ENCODE measurements at places on chromosomes 3 and 15. TPM values are rescaled to one million over a fixed set of nuclear protein-coding genes. Genes with fewer than 3 reads are reported as not detected.

GOLGA6L4 gene
- 5.0 TPM for total RNA-seq

DNA sequence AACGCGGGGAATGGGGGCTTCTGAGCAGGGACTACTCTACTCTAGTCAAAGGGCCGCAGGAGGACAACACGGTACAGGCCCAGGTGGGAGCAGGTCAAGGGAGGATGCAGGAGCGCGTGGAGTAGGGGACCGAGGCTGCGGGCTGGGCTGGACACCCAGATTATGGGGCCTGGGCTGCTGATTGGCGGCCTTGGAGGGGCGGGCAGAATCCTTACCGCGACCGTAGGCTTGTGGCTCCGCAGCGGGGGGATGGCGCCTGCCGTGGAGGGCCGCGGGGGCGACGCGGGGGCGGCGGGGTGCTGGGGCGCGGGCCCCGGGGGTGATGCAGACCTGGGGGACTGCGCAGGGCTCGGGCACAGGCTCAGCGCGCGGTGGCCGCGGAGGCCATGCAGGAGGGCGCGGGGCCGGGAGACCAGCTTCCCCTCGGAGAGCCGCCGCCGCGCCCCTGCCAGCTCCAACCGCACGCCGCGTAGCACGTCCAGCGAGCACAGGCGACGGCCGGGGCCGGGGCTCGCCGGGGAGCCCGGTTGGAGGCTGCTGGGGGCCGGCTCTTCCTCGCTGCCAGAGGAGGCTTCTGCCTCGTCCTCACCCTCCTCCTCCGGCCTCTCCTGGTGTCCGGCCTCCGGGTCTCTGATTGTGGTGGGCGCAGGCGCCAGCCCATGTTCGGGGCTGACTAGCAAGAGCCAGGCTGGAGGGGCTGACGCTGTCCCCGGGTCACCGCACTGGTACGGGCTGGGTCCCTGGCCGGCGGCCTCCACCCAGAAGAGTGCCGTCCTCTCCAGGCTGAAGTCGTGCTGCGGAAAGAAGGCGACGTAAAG is 12.9 kb downstream of the UBAP1L start:
- DNase-seq: no peak
- H3K36me3 ChIP-seq: peaks cover 38% of the 10 kb centered on the region
- H3K27me3 ChIP-seq: no peaks in the 10 kb centered on the region
- H3K27ac ChIP-seq: no peak overlapping the region
- H3K4me1 ChIP-seq: no peaks in the 10 kb centered on the region

DNA sequence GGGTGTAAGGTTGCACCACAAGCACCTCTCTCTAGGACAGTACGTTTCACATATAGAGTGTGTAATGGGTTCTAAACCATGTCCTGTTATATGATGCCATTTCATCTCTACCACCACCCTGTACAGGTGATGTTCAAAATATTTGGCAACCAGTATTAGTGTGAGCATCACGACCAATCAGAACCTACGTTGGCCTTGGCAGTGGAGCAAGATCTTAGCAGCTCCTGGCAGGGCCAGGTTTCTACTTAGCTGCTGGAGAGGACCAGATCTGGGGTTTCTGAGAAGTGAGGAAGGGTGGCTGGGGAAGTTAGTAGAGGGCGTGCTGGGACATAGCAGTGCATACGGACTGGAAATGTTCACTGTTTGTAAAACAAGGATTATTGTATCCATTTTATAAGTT is 23.1 kb upstream of the MITF start:
- H3K27me3 ChIP-seq: no peaks in the 10 kb centered on the region
- no peak overlapping the region for H3K4me3 ChIP-seq
- no peaks in the 10 kb centered on the region for H3K36me3 ChIP-seq
- no peak overlapping the region for H3K27ac ChIP-seq
- no peak for DNase-seq

DNA sequence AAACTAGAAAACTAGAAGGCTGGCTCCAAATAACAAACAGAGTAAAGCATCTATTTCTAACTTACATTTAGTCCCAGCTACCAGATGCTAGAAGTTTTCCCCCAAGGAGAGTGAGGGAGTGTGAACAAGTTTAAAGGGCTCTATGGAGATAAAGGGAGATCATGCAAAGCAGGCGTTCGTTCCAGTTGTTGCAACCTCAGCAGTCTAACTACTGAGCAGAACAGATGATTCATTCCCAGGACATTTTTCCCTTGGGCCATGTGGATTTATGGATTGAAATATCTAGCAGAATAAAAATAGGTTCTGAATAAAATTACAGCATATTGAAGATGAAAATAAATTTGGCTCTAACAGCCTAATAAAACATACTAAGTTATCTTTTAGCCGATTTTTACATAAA is 154.8 kb upstream of the TTC14 start:
- H3K27ac ChIP-seq: no peak overlapping the region
- H3K36me3 ChIP-seq: no peaks in the 10 kb centered on the region
- H3K4me1 ChIP-seq: no peaks in the 10 kb centered on the region
- no peak for DNase-seq
- H3K4me3 ChIP-seq: no peak overlapping the region
- no peaks in the 10 kb centered on the region for H3K27me3 ChIP-seq

GASK1A gene
- total RNA-seq: 3.6 TPM

ZIC1 gene
- total RNA-seq: not detected

GRCh38 chr3:24323272-24323671 is 171.4 kb downstream of the THRB start:
- H3K27ac ChIP-seq: no peak overlapping the region
- no peaks in the 10 kb centered on the region for H3K36me3 ChIP-seq
- no peak overlapping the region for H3K4me3 ChIP-seq
- no peaks in the 10 kb centered on the region for H3K27me3 ChIP-seq
- no peaks in the 10 kb centered on the region for H3K4me1 ChIP-seq
- DNase-seq: no peak

DNA sequence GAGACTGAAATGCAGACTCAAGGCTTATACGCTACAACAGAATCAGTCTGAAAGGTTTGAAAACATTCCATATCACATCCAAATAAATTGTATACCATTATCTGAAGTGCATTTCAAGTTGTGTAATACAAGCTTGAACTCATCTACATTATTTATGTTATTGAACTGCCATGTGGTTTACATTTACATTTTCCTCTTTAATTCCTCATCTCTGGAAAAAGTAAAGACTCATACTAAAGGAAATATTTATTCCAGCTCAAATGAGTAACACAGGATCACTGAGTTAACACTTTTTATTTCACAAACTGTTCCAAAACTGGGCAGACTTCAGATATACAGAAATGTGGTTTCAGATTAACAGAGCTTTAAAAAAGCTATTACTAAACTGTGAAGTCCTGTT is 282.5 kb downstream of the ULK4 start:
- no peaks in the 10 kb centered on the region for H3K27me3 ChIP-seq
- no peak overlapping the region for H3K4me3 ChIP-seq
- no peak for DNase-seq
- H3K36me3 ChIP-seq: no peaks in the 10 kb centered on the region

- no peak overlapping the region for H3K4me3 ChIP-seq
- no peaks in the 10 kb centered on the region for H3K36me3 ChIP-seq
- DNase-seq: peak; percentile 68
- no peak overlapping the region for H3K27ac ChIP-seq
- no peaks in the 10 kb centered on the region for H3K27me3 ChIP-seq
- H3K4me1 ChIP-seq: peaks cover 10% of the 10 kb centered on the region
Observed at GRCh38 chr3:194148383-194148782, 12.4 kb downstream of the HES1 start.

- no peak overlapping the region for H3K27ac ChIP-seq
- no peaks in the 10 kb centered on the region for H3K27me3 ChIP-seq
Observed at GRCh38 chr3:33131331-33132018, 17.7 kb downstream of the CRTAP start.

SOX14 gene
- total RNA-seq: not detected

DNA sequence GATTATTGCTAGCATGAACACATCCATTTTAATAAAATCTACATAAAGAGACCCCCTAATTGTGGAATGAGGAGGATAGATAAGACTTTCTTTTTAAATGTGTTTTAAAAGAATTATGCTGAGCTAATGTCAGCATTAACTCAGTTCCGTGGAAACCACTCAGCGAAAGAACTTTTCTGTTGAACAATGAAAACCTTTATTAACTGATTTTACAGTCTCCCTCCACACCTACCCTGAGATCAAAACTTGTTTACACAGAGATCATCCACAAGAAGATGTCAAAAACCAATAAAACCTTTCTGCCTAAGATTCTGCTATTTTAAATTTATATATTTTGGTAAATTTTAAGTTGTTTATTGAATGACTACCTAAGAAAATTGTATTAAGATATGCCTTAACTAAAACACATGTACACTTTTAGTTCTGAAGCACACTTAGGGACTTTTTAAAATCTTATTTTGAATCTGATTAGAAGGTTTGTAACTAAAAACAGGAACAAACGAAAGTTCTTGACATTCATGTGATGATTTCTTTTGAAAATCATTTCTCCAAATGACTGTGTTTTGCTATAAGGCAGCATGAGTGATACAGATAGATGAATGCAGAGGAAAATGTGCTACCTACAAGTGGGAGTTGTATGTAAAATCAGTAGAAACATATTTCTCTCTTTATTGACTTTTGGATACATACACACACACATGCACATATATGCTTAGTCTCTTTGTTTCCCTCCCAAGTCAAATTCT is 369.0 kb downstream of the UNC13C start:
- H3K27ac ChIP-seq: no peak overlapping the region
- H3K27me3 ChIP-seq: no peaks in the 10 kb centered on the region
- no peak for DNase-seq
- H3K36me3 ChIP-seq: no peaks in the 10 kb centered on the region

DNA sequence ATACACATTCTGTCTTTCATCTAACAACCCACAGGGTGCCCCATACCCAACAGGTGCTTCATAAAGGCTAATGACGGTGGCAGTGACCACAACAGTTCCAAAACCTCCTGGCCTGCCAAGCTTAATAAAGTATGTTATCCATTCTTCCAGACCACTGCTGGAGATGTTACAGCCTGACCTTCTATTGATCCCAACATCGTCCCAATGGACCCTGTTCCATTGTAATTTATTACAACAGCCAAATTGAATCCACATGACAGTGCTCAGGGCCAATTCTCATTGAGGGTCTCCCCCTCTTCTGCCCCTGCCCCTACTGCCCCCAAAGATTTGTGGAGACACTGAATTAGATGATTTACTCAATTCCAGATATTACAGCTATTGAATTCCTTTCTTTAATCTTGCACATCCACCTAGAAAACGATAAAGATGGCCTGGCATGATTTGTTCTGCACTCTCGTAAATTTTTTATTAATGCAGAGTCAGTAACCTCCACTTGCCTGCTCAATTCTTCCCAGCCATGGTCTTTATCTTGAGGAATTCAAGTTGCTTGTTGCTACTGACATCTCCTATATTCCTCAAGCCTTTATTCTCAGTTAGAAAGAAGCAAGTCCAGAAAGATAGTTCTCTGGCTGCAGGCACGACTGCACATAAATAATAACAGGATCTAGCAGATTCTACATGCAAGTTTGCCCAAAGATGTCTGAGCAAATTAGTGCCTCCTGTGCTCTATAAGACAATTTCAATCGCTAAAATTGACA is 407.6 kb downstream of the ERC2 start:
- no peak overlapping the region for H3K27ac ChIP-seq
- DNase-seq: no peak
- H3K27me3 ChIP-seq: no peaks in the 10 kb centered on the region
- H3K4me3 ChIP-seq: no peak overlapping the region
- H3K36me3 ChIP-seq: no peaks in the 10 kb centered on the region
- H3K4me1 ChIP-seq: no peaks in the 10 kb centered on the region

DNA sequence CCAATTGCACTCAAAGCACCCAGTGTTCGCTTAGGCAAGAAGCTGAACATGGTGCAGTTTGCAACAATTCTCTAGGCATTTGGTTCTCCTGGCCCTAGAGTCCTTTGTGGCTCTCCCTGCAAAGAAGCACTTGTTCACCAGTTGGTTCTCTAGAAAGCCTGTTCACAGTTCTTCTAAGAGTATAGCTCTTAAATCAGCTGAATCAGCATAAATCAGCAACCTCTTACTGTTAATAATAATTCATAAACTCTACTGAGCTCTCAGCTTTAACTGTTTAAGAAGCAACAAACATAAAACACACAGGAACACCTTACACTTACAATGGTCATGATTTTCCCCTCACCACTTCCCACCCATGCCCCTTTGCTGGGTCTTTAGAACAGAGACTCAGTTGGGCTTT is 56.8 kb upstream of the PPP2R3A start:
- no peak for DNase-seq
- H3K36me3 ChIP-seq: no peaks in the 10 kb centered on the region
- no peaks in the 10 kb centered on the region for H3K27me3 ChIP-seq
- H3K4me1 ChIP-seq: no peaks in the 10 kb centered on the region
- H3K27ac ChIP-seq: no peak overlapping the region

DNA sequence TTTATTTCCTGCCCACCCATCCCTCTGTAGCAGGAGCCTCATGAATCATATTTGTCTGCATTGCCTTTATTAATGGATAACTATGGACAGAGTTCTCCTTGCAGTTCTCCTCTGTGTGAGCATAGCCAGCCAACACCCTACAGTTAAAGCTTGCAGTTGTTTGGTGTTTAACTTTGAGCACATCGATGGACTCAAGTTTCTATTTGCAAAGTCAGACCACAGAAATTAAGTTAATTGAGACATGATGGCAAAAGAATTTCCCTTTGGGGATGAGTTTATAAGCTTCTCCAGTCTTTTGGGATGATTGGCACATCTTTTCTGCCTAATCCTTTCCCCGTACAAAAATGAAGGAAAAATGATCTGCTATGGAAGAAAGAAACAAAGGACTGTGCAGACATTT is 398.9 kb upstream of the THBS1 start:
- H3K4me3 ChIP-seq: no peak overlapping the region
- H3K4me1 ChIP-seq: no peaks in the 10 kb centered on the region
- H3K27ac ChIP-seq: no peak overlapping the region
- H3K36me3 ChIP-seq: no peaks in the 10 kb centered on the region
- no peaks in the 10 kb centered on the region for H3K27me3 ChIP-seq

PLAAT1 gene
- 4.5 TPM for total RNA-seq

FETUB gene
- not detected for total RNA-seq

FOXL2 gene
- 1.1 TPM for total RNA-seq

CISH gene
- total RNA-seq: 5.0 TPM

DNA sequence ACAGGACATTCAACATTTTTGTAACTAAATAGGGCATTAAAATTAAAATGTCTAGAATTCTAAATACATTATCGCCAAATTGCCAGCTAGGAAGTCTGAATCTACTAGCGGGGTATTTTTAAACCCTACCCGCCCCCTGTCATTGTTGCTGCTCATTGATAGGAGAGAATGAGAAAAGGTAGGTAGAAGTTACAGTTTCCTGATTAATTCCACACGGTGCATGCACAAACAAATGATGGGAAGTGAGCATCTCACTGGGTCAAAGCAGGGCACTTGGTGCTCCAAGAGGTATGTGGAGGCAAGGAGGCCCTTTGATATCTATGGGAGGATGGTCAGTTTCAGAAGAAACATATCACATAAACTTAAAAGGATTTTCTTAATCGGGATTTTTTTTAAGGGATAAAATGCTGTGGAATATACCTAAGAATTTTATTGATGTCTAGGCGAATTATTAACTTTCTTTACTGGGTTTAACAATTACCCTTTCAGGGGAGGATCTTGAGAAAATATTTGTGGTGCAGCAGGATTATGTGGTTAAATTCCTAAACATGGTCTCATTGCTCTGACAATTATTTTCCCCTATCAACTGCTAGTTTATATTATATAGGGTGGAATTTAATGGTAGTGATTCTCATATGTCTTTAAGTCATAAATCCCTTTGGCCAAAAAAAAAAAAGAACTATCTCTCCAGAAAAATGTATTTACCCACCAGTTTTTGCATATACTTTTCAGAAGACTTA is 236.0 kb upstream of the GOLGA6L4 start:
- no peak overlapping the region for H3K27ac ChIP-seq
- H3K4me1 ChIP-seq: no peaks in the 10 kb centered on the region
- no peaks in the 10 kb centered on the region for H3K27me3 ChIP-seq
- no peak overlapping the region for H3K4me3 ChIP-seq
